ENCODE measurements at places on chromosomes 12 and 14.

DNA sequence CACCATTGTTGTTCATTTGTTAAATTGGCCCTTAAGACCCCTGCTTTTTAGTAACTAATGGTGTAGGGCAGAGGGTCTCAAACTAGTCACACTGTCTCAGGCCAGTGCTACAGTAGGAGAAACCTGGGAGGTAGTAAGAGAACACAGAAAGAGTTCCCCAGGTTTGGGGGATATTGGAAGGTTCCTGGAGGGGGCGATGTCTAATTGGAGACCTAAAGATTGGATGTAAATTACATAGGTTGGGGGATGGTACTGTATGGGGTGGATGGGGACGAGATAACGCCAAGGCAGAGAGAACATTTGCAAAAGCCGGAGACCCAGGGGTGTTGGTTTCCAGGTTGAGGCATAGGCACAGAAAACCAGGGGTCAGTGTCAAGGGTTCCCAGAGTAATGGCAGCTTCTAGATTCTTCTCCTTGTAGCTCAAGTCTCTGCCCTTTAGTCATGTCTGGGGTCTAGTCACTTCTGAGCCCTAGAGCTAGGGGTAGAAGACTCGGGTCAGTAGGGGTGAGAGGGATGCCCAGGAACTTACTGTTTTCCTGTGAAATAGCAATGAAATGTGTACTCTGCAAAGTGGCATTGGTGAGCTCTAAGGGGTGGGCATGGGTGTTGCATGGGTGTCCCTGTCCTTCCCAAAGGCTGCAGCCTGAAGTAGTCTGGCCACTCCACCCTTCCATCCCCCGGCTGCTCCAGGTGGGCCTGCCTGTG, 21.8 kb downstream of the PLEKHG3 start:
- DNase-seq = no peak

DNA sequence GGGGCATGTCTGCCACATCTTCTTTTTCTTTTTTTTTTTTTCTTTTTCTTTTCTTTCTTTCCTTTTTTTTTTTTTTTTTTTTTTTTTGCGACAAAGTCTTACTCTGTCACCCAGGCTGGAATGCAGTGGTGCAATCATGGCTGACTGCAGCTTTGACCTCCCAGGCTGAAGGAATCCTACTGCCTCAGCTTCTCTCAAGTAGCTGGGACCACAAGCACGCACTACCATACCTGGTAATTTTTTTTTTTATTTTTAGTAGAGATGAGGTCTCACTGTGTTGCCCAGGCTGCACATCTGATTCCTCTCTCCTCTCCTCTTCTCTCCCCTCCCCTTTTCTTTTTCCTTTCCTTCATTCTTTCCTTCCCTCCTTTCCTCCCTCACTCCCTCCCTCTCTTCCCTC, 18.5 kb downstream of the SLC15A5 start:
- no peak for DNase-seq

DNA sequence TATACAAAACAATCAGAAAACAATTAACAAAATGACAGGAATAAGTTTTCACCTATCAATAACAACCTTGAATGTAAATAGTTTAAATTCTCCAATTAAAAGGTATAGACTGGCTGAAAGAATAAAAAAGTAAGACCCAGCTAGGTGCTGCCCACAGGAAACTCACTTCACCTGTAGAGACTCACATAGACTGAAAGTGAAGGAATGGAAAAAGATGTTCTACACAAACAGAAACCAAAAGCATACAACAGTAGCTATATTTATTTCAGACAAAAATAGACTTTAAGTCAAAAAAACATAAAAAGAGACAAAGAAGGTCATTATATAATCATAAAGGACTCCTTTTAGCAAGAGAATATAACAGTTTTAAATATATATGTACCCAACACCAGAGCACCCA, 152.4 kb upstream of the PWP1 start:
- no peak for DNase-seq

DNA sequence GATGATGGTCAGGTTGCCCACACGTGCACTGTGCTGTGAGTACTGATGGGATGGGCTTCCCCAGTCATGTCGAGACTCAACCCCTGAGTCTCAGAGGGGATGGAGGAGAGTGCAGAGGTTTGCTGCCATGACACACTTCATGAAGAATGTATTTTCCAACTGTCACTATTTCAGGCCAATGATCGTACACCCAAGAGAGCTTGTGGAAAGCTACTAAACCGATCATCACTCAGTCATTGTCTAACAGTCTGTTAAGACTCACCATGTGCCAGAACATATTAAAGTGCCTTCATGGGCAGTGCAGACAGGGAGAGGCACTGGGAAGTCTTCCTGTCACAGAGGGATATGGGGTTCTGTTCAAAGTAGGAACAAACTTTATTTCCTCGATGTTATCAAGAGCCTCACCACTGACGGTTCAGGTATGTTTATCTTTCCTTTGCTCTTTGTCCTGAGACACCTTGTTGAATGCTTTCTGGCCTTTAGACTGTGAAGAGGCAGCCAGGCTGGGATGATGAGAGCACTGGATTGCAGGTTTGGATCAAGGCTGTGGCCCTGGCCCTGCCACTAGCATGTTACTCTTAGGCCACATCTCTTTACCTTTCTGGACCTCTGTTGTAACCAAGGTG, 41.6 kb upstream of the NTF3 start:
- DNase-seq = no peak

DNA sequence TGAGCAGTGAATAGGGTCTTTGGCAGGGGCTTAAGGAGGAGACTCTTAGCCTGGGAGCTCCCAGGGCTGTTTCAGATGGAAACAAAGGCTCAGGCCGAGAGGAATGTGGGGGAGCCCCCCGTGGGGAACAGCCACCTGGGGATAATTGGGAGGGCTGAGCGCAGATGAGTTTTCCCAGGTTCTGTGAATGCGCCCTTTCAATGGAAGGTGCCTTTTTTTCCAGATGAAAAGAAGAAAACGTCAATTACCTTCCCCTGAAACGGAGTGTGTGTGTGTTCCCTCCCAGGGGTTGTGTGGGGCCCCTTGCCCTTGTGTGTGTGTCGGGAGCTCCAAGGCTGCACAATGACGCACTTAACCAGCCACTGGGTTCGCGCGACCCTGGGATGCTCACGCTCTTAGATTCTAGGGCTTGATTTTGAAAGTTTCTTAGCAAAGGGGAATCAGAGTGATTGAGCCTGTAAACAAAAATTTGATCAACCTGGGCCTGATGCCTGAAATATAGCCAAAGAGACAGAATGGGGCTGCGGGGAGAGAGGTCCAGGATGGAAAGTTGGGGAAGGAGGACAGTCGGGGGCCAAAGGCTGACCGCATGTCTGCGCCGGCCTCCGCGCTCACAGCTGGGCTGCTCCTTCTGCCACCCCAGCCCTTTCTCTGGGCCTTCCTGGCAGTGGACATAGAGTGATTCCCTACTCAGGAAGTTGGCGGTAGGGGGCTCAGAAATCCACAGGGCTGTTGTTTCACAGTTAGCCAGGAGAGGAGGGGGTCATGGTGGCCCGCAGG, 14.6 kb downstream of the MEG3 start:
- DNase-seq = no peak

GRCh38 chr12:67427336-67427735, 158.2 kb downstream of the CAND1 start:
- DNase-seq = no peak

DNA sequence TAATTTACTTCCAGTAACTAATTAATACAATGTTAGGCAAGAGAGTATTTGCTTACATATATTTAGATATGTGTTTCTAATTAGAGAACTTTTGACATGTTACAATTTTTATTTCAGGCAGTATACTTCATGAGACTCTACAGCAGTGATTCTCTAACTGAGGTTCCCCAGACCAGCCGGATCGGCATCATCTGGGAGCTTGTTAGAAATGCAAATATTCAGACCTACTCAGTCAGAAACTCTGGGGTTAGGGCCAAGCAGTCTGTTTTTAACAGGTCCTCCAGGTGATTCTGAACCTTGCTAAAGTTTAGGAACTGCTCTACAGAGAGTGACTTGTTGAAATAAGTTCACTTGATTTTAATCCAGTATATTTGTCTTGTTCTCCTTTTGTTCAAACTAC, 46.5 kb downstream of the ARID2 start:
- DNase-seq = no peak

- DNase-seq = no peak
Observed at GRCh38 chr12:110317911-110318310, 36.9 kb downstream of the ATP2A2 start.

- no peak for DNase-seq
Observed at GRCh38 chr14:68734231-68734732, 58.6 kb downstream of the ZFP36L1 start.

GRCh38 chr12:31440134-31440533, 114.2 kb upstream of the SINHCAF start:
- no peak for DNase-seq
